ENCODE measurements at places on chromosomes 3 and 15.

DNA sequence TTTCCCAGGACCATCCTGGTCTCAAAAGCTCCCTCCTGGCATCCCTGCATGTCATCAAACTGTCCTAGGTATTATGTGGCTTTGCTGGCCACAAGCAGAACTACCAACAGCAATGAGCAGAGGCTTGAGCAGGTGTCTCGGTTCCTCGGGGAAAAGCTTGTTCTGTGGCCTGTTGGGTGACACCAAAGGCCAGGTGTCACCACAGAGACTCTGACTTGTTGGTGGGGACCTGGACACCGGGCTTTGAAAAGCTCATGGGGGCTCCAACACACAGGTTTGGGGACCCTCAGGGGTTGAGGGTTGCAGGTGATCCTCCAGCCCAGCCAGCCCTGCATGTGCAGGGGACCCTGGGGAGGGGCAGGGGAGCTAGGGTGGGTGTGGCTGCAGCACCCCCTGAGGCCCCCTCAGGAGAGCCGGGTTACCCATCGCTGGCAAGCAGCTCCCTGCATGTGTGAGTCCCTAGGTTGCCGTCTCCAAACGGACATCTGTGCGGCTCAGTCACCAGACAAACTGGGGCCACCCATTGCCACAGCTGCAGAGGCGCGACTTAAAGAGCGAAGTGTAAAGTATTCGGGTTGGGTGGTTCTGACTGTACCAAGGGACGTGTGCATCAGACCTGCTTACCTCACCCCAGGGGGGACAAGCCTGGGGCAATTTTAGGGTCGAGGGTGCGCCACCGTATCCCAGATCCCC, 140.1 kb downstream of the CHSY1 start:
- no peak for DNase-seq

DNA sequence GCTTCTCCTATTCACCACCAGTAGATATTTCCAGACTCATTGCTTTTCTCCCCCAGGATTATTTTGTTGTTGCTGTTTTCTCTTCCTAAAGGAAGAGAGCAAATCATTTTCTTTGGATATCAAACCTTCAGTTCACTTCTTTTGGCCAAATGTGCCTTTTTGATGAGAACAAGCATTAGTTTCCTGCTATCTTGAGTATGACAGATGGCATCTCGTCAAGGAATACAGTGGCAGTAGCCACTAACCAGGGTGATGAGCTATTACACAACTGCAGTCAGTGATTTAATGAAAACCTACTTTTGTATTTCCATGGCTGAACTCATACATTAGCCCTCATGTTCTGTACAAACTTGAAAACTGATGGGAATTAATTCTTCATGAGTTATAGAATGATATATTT, 354.6 kb downstream of the CADM2 start:
- no peak for DNase-seq

GRCh38 chr3:134059035-134059601, 29.4 kb upstream of the SLCO2A1 start:
- no peak for DNase-seq

GRCh38 chr15:25795712-25796111, 67.4 kb downstream of the ATP10A start:
- no peak for DNase-seq

DNA sequence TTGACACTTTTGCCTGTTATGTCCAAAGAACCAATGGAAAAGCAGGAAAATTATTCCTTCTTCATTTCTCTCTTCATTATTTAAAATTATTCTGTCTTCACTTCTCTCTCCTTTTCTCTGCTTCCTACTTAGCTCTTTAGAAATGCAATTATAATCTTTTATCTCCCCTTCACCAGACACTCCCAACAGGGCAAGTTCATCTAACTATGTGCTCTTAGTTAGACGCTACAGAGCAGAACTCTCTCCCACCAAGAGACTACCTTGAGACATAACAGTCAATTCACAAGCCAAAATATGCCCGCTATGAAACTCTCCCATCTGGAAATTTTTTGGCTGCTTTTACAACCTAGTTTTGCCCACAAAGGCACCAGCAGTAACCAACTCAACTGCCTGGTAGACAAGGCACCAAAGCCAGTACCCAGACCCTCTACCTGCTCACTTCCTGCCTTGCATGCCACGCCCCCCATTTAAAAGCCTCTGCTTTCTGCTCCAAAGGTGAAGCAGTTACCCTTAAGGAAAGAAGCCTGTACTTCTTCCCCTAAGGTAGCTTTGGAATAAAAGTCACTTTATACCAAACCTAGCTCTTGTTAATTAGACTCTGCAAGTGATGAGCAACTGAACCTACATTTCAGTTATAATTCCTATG, 28.1 kb downstream of the CCRL2 start:
- no peak for DNase-seq

GRCh38 chr3:45923755-45924154, 19.5 kb upstream of the CXCR6 start:
- no peak for DNase-seq

GRCh38 chr3:170207717-170208116, 14.5 kb upstream of the PRKCI start:
- DNase-seq: no peak

GRCh38 chr15:34783991-34784390, 11.4 kb downstream of the ACTC1 start:
- DNase-seq: no peak

DNA sequence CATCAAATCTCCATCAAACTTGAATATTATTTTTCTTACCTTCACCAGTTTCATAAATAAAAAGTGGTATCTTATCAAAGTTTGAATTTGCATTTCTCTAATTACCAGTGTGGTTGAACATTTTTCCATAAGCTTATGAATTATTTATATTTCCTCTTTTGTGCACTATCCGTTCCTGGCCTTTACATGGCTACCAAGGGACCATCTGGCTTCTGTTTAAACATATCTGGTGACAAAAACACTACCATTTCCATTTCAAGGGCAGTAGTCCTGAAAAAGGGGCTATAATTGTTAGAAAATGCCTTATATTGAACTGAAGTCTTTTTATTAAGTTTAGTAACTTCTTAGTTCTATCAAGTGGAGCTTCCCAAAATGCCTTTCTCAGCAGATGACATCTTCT, 44.3 kb upstream of the TM4SF4 start:
- no peak for DNase-seq

DNA sequence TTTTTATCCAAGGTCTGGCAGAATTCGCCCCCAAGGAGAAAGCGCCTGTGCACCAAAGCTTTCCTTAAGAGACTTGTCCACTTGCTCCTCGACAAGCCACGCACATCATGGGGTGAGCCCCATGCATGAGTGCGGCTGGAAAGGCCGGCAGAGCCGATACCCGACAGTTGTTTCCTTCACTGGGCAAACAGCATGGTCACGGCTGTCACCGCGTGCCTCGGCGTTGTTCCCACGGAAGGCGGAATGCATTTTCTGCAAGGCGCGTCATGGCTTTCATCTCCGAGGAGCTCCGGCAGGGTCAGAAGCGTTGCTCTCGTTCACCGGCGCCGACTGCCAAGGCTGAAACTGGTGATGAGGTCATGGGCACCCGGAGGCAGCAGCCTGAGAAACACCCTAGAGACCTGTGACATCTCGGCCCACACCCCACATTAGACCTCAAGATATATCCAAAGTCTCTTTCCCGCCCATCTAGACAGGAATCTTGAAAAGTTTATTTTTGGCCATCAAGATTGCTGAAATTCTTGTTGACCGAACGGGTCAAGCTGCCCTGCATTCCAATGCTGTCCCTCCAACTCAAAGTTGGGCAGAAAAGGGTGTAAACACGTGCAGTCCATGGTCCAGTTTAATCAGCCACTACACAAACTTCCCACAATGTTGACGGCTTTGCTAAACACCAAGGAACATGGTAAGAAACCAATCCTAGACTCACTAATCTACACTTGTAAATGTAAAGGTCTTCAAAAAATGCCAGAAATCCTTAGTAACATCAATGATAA, 604 bp upstream of the TJP1 start:
- no peak for DNase-seq

DNA sequence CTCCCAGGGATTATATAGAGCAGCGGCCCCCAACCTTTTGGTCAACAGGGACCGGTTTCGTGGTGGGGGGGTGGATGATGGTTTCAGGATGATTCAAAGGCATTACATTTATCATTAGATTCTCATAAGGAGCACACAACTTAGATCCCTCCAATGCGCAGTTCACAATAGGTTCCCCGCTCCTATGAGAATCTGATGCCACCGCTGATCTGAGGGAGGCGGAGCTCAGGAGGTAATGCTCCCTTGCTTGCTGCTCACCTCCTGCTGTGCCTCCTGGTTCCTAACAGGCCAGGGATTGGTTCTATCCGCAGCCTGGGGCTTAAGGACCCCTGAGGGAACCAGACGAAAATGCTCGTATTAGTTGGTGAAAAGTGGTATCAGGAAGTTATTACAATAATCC, 1.3 kb upstream of the HACD2 start:
- peak; percentile 32 for DNase-seq

DNA sequence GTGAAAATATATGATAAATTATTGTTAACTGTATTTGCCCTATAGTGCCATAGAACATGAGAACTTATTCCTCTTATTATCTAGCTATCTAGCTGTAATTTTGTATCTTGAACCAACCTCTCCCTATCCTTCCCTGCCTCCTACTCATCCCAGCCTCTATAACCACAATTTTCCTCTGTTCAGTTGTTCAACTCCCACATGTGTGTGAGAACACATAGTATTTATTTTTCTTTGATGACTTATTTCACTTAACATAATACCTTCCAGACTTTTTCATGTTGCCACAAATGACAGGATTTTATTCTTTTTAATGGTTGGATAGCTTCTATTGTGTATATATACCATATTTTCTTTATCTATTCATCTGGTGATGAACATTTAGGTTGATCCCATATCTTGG, 85.4 kb upstream of the SUCLG2 start:
- no peak for DNase-seq

DNA sequence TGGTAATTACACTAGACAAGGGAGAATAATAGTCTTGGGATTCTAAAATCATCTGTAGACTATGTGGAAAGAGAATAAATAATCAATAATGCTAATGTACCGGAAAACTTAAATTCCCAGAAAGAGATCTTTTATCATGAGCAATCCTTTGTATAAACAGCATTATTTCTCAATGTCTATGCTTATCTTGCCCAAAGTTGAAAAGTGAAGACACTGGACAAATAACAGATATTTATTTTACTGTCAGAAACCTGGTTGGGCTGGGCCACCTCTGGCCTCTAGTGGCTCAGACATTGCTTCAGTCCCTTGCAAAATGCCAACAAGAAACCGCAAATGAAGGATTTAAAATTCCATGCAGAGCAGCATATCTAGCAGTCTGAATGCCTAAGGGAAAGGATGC, 409.9 kb downstream of the FHIT start:
- no peak for DNase-seq

DNA sequence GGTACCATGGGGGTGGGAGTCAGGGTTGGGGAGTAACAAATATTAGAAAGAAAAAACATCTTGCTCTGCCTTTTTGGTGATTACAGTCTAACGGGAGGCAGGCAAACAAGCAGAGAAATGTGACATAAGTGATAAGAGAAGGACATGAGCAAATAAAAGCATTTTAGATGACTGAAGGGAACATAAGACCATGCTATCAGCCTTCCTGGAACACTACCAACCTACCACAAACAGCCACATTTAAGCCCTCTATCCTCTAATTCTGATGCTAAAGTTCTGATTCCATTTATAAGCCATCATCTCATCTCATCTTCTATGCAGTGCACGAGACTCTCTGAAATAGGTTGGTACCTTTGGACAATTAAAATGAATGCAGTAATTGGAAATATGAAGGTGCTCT, 243.4 kb upstream of the P2RY1 start:
- no peak for DNase-seq

- DNase-seq: no peak
Observed at GRCh38 chr3:133394561-133395311, 5.1 kb upstream of the BFSP2 start.

- no peak for DNase-seq
Observed at GRCh38 chr3:52842424-52842823, 7.6 kb upstream of the MUSTN1 start.

- no peak for DNase-seq
Observed at GRCh38 chr3:37667335-37667734, 194.3 kb upstream of the CTDSPL start.

GRCh38 chr3:78497021-78497420, 1270.8 kb downstream of the ROBO1 start:
- no peak for DNase-seq

DNA sequence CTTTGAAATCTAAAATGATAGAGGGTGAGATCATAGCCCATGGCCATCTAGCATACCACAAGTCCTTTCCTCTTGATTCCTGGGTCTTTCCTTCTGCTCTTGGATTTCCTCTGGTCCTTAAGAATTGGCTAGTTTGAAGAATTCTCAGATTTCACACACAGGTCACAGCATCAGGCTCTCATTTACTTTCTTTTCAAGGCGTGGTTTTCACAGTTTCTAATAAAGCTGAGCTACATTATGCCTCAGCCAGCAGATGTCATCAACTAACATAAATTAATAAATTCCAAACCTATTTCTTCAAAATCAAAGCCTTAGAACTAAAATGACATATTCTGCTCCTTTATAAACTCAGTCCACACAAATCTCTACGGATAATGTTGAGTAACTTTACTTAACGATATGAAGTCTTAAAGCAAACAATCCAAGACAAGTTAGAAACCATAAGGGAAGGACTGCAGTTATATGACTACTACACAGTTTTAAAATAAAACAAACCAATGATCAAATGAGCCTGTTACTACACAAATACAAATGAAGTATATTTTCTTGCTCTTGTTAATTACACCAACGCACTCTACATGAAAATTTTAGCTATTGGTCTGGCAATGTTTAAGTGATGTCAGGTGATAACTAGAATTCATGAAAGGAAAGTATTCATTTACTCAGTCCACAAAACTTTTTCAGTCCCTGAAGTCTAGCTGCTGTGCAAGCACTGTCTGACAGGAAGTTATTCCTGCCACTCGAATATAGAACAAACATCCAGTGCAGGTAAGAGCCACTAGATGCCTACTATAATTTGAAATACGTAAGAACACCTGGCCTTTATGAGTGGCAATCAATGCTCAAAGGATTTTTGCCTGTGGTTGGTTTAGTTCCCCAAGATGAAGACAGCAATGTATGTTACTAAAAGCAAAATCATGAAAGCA, 9.2 kb downstream of the CCDC14 start:
- no peak for DNase-seq

- peak; percentile 15 for DNase-seq
Observed at GRCh38 chr3:34056951-34057390, 258.5 kb downstream of the PDCD6IP start.

DNA sequence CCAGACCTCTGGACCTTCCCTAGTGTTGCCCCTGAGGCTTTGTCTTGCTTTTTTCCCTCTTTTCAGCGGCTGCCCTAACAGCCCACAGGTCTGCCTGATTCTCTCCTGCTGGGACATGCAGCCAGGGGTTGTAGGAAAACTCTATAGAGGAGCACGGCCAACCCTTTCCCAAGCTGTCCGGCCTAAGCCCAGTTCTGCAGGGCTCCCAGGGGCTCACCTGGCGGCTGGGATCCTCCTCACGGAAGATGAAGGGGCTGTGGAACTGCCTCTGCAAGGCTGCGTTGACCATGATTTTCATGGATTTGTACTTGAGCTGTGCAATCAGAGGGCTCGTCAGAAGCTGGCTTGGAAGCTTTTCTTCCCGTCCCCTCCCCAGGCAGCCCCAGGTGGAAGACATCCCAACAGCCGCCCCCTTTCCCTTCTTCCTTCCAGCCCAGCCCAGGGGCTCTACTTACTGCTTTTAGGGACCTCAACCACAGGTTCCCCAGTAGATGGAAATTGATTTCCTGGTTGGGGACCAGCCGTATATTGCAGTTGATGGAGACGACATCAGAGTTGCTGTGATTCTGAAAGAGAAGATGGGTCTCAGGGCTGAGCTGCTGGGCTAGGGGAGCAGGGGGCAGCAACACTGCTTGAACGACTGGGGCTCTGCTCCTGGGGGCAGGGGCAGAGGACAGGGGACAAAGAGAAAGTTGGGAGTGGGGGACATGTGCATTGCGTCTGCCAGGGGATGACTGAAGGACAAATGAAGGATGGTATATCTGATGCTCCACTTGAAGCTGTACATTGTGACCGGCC, 29.8 kb downstream of the FEM1B start:
- DNase-seq: no peak

Measured in stimulated activated CD8-positive, alpha-beta memory T cell treated with anti-CD3 and anti-CD28 coated beads, Interleukin-15, amount 100 ng/mL, for 48 hours (primary cell).